NCI-H1694 (cell line): ENCODE measurements at places on chromosomes 16 and 17.

GRCh38 chr16:78505544-78506366, 406.3 kb downstream of the WWOX start:
- DNase-seq: no peak

GRCh38 chr17:47935961-47936360, 5.4 kb upstream of the PNPO start:
- no peak for DNase-seq

GRCh38 chr17:14091367-14091766, 22.1 kb downstream of the COX10 start:
- no peak for DNase-seq

DNA sequence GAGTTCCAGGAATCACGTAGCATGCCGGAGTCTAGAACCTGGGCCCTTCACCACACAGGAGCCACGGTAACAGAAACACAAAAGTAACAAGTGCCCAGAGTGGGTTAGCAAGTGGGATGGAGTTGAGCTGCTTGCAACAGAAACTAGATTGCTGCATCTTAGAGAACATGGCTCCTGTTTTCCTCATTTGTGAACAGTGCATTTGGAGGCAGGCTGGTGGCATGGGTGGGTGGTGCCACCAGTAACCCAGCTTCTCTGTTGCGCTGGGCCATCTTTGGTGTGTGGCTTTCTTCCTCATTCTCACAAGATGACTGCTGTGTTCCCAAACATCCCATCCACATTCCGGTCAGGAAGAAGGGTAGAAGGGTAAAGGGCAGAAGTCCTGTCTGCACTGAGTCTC, 95.5 kb downstream of the KATNIP start:
- DNase-seq: no peak

DNA sequence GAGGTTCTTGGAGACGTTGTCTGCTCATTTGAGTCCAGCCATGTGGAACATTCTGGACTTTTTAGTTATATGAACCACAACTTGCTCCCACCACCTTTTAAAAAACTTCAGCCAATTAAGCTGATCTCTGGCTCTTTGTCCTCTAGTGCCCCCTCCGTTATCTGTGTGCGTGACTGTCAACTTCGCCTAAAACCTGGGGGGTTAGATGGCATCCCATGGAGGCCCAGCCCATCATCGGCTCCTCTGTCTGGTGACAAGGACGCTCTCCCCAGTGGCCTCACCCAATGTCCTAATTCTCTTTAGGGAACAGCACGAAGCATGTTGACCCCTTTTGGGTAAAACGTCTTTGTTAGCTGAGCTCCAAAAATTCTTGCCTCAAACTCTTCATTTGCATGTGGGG, 341.0 kb upstream of the TNRC6C start:
- DNase-seq: no peak

DNA sequence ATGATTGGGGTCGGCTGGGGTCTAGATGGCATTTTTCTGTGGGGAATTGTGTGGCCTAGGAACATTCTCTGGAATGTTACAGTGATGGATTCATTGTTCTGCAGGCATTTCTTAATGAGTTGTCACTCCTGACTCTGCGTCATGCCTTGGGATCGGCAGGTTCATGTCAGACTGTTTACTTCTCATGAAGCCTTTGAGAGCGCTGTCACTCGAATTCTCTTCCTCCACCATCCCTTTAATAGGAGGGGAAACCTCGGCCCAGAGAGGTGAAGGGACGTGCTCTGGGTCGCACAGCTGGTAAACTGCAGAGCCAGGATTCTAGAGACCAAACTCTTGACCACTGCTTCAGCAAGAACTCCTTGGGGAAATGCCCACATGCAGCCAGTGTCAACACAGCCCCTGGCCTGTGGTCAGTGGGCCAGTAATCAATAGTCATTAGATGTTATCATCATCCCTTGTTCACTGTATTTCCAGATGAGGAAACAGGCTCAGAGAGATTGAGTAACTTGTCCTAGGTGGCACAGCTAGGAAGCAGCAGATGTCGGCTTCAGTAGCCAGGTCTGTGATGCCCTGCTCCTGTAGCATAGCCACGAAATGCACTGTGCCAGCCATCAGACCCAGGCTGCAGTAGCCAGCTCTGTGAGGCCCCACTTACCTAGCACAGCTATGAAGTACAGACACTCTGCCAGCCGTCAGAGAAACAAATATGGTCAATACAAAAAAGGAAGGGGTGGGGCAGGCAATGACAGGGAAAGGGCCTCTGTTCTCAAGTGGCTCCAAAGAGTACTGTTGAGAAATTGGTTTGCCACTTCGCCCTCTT, 259.0 kb downstream of the CPPED1 start:
- no peak for DNase-seq
